Central memory CD4-positive, alpha-beta T cell (primary cell): ENCODE measurements at places on chromosomes 11 and 22.

GRCh38 chr22:42962295-42963230, 52.4 kb downstream of the PACSIN2 start:
- no peak for DNase-seq

- DNase-seq: no peak
Measured at GRCh38 chr11:132119573-132119972, 749.2 kb downstream of the NTM start.

- DNase-seq: no peak
Measured at GRCh38 chr11:33027846-33028536, 11.4 kb upstream of the TCP11L1 start.

DNA sequence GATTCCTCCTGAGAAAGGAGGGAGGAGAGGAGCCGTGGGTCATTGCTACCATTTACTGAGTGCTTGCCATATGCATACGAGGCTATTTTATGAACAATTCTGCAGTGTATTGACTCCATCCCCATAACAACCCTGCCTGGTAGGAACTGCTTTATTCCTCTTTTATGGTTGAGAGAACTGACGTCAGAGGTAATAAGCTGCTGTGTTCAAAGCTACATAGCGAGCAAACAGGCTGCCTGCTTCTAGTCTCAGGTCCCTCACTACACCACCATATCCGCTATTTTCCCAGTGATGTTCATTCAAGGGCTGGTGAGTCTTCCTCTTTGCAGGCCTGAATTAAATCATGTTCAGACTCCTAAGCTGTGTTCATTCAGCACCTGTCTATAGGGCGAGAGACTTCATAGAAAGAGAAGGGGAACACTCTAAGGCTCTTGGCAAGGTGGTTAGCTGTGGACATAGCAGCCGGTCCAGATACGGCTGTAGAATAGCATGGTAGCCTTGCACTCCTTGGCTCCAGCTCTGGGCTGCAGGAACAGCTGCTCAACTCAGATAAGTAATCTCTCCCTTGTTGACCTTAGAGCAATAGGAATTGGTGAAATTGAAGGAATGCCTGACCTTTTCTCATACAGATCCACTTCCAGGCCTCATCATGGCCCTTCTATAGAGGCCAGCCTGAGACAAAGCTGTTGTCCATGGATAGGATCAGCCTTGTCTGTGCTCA, 82.6 kb downstream of the MICAL2 start:
- DNase-seq: no peak

DNA sequence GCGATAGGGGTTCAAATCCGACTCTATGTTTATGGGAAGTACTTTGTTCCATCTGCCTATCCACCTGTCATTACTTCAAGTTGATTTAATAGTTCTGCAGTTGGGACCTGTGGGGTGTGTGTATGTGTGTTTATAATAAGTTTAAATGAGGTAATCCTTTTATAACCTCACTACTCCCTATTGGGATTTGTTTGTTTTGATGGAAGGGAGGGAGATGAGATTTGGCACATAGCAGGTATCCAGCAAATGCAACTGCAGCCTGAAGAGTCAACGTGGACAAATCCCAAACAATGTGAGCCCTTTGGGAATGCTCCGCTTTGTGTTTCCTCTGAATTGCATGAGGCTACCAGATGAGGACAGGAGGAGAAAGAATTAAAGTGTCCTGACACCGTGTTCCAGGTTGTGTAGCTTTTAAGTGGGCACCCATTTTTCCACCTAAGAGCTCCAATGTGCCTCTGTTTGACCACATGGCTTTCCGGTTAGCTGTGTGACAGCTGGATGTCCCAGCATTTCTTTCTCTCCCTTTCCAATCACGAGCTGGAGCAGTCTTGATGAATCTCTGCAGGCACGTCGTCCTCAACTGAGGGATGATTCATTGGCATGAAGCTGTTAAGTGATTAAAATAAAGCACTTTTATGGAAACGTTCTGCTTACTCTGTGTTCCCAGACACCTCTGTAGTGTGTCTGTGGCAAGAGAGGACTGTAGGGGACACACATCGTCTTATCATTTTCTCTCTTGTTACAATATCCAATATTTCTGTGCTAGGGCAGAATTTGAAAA, 610.7 kb downstream of the NTM start:
- no peak for DNase-seq

DNA sequence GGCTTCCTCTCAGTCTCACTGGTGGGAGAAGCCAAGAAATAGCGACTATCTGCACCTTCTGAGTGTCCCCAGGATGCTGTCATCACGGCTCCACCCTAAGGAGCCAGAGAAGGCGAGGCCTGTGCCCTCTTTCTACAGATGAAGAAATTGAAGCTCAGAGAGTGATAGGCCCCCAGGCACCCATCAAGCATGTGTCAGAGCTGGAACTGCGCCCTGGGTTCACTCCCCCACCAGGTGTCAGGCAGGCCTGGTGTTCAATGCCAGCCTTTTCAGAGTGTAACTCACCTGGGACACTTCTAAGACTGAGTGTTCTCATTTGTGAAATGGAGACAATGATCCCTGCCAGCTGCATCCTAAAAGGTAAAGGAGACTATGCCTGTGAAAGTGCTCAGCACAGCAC, 127.3 kb upstream of the SEZ6L start:
- no peak for DNase-seq

- no peak for DNase-seq
Measured at GRCh38 chr11:112558691-112559090, 298.0 kb upstream of the PLET1 start.

- no peak for DNase-seq
Measured at GRCh38 chr11:111735262-111736116, 30.7 kb downstream of the PPP2R1B start.

- DNase-seq: no peak
Measured at GRCh38 chr22:28808716-28809355, 8.5 kb upstream of the XBP1 start.

DNA sequence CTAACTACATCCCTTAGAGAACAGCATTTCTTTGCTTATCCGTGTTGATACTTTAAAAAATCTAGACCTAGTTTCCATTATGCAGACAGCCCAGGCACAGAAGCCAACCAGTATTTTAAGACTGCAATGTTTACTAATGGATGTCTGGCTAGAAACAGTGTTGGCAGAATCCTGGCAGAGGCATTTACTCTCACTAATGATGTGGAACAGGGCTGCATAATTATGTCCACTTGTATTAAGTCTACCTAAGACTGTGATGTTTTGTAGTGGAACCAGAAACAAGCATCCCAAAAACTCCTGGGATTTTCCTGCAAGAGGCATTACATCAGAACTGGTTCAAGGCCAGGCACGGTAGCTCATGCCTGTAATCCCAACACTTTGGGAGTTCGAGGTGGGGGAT, 50.2 kb upstream of the PICALM start:
- DNase-seq: no peak

DNA sequence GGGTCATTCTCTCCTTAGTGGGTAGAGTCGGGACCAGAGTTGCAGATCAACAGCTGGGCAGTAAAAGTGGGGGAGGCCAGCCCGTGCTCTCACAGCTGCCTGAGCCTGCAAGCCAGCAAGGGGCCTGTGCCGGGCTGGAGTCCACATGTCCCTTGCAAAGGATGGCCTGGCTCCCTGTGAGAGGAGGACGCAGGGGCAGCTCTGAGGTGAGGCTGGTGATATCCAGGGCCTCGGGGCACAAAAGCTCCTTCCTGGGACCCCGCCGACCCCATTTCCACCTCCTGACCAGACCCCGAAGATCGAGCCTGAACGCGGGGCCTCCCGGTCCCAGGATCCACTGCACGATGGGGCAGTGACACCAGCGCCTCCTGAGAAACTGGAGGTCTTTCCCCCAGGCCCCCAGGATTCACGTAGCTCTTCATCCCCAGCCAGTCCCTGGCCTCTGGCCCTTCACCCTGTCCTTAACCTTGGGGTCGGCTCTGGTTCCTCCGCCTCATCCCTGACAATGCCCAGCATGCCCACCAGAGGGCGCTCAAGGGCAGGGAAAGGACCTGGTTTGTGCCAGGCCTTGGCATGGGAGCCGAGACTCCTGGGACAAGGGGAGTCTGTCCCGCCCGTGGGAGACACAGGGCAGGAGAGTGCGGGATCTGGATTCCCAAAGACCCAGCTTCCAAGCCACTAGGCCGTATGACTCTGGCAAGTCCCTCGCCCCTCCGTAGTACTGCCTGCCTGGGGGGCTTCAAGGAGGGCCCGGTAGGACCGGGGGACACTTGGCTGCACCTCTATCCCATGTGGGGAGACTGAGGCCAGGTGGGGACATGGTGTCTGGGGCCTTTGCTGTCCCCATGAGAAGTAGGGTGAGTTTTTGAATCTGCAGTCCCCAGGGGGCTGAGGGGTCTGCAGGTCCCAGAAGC, 17.8 kb upstream of the WNT7B start:
- peak; percentile 62 for DNase-seq

DNA sequence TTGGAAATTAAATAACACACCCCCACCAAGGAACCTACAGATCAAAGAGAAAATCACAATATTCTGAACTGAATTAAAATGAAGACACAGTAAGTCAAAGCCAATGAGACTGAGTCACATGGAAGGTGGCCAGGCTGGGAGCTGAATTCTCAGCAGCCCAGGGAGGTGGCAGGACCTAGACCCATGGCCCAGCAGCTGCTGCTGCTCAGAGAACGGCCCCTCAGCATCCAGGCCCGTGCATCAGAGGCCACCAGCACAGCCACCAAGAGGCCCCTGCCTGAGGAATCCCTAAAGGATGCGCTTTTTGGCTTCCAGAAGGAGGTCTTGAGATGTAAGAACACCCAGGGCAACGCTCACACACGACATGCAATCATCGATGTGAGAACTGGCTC, 35.0 kb downstream of the TBX1 start:
- no peak for DNase-seq

- no peak for DNase-seq
Measured at GRCh38 chr11:13318498-13319295, 41.1 kb downstream of the BMAL1 start.

DNA sequence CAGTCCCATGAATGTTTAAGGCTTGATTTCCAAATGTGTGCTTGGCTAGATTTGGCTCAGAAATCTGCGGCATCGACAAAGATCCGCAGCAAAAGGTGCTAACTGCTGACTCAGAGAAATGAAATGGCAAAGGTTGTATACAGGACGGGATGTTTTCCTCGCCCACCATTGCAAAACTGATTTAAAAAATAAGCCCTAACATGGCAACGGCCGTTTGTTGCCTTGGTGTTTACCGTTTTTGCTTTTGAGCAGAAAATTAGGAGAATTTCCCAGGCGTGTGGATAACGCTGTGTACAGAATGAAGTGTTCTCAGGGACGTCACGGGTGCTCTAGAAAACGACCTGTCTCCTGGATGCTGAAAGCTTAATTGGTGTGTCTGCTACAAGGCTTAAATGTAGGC, 70.2 kb downstream of the ARHGAP8 start:
- DNase-seq: no peak

DNA sequence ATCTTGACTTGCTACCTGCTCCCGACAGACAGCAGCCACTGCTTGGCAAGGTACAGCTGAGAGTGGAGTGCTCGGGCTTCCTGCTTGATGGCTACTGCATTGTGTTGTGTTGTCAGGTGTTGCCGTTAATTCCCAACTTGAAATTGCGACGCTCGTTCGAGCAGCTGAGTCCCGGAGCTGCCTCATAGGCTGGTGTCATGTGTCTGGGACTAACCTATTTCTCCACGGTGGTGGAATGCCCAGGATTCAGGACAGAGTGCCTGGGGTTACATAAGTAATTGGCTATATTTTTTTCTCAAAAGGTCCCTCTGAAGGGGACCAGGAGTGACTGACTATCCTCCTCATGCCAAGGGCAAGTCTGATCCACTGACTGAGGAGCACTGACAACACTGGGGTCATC, 18.5 kb downstream of the COMMD9 start:
- DNase-seq: no peak

DNA sequence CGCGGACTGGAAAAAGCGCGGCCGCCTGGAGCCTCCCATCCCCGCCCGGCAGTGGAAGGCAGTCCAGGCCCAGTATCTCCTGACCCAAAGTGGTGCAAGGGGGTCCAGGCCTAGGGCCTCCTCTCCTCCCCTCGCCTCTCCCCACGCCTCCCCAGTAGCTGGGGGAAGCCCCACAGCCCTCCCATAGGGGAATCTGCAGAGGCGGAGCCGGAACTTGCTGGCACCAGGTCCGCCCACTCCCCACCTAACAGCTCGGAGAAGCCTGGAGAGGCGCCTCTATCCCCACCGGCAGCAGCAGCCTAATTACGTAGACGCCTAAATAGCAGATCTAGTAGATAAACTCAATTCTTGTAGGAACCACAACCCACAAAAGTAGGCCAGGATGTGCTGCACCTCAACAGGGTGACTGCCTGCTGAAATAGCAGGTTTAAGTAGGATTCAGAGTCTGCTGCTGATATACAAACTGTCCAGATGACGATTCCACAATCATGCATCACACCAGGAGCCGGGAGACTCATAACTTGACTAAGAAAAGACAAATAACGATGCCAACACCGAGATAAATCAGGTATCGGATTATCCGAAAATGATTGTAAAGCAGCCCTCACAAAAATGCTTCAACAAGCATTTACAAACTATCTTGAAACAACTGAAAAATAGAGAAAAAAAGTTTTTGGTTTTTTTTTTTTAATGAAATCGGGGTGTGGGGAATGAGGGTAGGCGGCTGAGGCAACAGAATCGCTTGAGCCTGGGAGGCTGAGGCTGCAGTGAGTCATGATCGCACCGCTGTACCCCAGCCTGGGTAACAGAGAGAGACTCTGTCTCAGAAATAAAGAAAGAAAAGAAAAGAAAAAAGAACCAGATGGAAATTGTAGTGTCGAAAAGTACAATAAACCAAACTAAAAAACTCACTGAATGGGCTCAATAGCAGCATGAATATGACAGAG, 11.4 kb upstream of the BRD1 start:
- DNase-seq: peak; percentile 97

DNA sequence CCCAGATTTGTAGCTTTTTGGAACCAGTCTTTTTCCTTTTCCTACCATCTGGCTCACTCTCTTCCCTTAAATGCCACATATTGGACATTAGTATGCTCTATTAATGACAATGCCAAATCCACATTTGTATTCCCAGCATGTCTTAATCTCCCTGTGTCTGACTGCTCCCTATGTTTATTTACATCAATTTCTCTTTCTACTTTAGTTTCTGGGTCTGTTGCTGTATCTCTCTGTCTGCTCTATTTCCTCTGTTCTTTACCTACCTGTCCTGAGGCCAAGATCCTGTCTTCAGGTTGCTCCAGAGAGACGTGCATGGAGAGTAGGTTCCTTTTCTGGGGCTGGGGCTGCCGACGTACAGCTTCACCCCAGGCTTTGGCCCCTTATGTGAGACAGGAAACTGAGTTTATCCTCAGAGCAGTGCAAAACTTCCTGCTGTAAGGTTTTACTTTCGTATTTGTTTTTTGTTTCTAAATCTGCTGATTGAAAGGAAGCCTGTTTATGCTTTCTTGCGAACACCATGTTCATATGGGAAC, 25.6 kb downstream of the OR2AG2 start:
- DNase-seq: peak; percentile 63

GRCh38 chr22:47433627-47434026, 671.2 kb downstream of the TBC1D22A start:
- no peak for DNase-seq

- DNase-seq: no peak
Measured at GRCh38 chr22:37806409-37807333, 1.1 kb upstream of the GCAT start.
